T-helper 17 cell (primary cell): ENCODE measurements at places on chromosomes 12 and 14. TPM values are rescaled to one million over a fixed set of nuclear protein-coding genes. Genes with fewer than 3 reads are reported as not detected.

DNA sequence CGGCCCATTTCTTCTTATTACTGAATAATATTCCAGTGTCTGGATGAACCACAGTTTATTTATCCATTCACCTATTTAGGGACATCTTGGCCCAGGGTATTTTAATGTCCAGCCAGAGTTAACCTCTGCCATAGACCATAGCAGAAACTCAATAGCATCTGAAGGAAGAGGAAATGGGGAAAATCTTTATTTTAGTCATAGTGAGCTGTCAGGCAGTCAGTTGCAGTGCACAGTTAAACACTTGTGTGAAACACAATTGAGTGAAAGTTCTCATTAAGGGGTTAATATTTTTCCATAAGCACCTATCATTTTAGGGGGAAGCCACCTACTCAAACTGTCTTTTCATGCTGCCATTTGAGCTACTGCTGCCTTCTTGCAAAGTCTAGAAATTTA, 197.3 kb upstream of the PPFIA2 start:
- DNase-seq = no peak

DNA sequence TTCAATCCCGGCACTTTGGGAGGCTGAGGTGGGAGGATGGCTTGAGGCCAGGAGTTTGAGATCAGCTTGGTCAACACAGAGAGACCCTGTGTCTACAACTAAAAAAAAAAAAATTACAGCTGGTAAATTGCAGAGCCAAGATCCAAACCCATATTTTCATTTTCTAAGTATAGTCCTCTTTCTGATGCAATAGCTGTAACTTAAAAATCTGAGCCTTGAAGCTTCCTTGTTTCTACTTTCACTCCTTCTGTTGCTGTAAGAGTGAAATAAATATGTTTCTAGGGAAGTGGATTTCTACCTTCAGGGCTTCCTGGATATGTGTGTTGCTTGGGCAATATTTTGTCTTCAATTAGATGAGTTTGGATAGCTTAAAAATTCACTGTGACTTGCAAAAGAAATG, 42.0 kb upstream of the PRICKLE1 start:
- no peak for DNase-seq

GRCh38 chr12:84537666-84538065, 374.9 kb downstream of the SLC6A15 start:
- DNase-seq = no peak

Gene SERPINA9
- total RNA-seq = not detected

DNA sequence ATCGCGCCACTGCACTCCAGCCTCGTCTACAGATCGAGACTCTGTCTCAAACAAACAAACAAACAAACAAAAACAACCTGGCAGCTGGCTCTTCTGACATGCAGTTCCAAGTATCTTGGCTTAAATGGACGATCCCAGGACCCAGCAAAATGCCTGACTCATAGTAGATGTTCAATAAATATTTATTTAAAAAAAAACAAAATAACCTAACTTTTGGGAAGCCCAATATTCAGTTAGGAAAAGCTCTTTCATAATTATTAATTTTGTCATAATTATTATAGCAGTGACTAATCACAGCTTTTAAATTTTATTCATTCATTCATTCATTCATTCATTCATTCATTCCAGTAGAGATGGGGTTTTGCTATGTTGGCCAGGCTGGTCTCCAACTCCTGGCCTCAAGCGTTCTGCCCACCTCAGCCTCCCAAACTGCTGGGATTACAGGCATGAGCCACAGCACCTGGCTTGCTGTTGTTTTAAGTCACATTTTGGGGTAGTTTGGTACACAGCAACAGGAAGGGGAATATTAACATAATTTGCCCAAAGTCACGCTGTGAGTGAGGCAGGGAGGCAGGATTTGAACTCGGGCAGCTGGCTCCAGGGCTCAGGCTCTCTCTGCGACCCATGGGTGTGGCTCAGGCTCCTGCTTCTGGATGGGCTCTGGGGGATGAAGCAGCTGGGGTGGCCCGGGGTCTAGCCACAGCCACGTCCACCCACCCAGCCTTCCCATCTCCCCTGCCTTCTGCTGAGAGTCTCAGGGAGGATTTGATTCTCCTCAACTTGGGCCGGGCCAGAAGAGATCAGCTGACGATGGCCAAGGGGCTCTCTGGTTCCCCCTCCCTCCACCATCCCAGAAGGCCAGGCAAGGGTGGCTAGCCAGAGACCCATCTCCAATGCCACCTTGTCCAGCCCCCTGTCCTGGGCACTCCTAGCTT, 2.4 kb downstream of the SDS start:
- DNase-seq = no peak

Gene RERG
- total RNA-seq = not detected

Gene PPM1H
- not detected for total RNA-seq

DNA sequence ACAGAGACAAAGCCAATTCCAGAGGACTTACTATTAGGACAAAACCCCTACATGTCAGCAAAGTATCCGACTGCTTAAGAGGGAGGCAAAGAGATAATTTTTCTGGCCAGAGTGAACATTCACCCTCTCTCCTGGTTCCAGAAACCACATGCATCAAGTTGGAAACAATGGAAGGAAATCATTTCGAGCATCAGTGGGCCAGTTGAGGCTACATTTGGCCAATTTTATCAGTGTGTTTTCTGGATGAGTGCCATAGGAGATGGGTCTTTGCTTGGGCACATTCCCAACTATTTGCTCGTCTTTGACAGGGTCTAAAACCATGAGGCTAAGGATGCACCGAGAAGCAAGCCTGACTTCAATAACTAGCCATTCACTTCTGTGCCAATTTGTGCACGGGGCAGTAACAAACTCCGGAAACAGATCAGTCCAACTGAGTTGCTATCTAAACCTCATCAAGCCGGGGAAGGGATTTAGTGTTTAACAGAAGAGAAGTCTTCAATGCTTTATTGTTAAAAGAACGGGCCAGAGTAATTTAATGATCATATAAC, 17.4 kb downstream of the EGLN3 start:
- DNase-seq = no peak

GRCh38 chr14:71319666-71320065, 412.4 kb downstream of the PCNX1 start:
- DNase-seq = no peak

GRCh38 chr12:53014709-53015108, 8.5 kb downstream of the EIF4B start:
- DNase-seq = no peak

DNA sequence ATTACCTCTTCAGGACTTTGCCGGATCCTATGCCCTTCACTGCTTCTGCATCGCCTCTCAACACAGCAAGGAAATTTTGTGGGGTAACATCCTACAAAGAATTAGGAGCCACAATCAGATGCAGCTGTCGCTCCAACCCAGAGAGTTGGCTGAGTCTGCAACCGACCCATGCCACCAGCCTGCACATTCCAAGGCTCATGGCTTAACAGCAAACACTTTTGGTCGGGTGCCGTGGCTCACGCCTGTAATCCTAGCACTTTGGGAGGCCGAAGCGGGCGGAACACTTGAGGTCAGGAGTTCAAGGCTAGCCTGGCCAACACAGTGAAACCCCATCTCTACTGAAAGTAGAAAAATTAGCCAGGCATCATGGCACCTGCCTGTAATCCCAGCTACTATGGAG, 32.3 kb downstream of the LGMN start:
- no peak for DNase-seq

Gene NYNRIN
- total RNA-seq = not detected

DNA sequence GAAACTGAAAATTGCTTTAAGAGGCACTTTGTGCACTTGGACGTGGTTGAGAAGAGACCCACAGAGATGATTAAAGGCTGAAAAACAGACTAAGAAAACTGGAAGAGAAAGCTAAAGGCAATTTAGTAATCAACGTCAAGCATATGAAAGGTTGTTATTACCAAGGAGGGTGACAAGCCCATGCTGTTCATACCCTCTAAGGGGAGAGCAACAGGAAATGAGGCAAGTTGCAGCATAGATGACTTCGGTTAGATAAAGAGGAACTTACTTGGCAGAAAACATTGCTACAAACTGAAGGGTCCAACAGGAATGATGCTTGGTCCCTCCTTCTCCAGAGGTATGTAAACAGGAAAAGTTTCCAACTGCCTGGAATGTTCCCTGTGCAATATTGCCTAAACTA, 107.8 kb downstream of the DUSP6 start:
- DNase-seq = no peak

Gene POU6F1
- 32.8 TPM for total RNA-seq

Gene KRT72
- 0.60 TPM for total RNA-seq

Gene ATXN7L3B
- total RNA-seq = 42.8 TPM
